ENCODE measurements at places on chromosomes 5 and 9. TPM values are rescaled to one million over a fixed set of nuclear protein-coding genes. Genes with fewer than 3 reads are reported as not detected.

DNA sequence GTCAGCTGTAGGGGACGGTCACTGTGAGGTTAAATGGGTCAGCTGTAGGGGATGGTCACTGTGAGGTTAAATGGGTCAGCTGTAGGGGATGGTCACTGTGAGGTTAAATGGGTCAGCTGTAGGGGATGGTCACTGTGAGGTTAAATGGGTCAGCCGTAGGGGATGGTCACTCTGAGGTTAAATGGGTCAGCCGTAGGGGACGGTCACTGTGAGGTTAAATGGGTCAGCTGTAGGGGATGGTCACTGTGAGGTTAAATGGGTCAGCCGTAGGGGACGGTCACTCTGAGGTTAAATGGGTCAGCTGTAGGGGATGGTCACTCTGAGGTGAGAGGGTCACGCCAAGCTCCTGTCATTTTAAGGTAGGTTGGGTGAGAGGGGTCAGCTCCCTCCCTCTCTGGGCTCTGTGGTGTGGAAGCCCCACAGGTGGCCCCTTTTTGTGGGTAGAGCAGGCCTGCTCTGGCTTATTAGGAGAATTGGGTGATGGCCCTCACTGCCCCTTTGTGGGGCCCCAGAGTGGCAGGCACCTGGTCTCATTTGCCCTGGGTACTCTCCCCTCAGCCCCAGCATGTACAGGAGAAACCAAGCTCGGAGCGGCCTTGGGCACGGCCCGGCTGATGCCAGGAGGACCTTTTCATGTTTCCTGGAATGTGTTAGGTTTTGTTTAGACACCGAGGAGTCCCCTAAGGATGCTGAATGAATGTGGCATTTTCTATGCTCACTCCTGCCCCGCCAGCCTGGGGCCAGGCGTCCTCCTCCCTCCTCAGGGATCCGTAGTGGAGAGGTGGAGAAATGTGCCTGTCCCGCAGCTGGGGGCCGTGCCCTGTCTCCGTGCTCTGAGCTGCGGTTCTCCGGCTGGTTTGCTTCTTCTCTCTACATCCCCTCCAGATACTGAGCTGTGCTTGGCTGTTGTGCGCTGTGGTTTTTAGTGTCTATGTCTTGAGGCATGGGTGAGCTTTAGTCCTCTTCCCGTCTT is 31.4 kb downstream of the AHRR start:
- no peak for ATAC-seq

- ATAC-seq, result peak; percentile 58
Observed at GRCh38 chr9:127194881-127195713, 69.5 kb upstream of the GARNL3 start.

- ATAC-seq, result peak; percentile 40
Observed at GRCh38 chr9:128136816-128137793, 9.6 kb upstream of the PTGES2 start.

The CMYA5 gene
- total RNA-seq, result 0.36 TPM

DNA sequence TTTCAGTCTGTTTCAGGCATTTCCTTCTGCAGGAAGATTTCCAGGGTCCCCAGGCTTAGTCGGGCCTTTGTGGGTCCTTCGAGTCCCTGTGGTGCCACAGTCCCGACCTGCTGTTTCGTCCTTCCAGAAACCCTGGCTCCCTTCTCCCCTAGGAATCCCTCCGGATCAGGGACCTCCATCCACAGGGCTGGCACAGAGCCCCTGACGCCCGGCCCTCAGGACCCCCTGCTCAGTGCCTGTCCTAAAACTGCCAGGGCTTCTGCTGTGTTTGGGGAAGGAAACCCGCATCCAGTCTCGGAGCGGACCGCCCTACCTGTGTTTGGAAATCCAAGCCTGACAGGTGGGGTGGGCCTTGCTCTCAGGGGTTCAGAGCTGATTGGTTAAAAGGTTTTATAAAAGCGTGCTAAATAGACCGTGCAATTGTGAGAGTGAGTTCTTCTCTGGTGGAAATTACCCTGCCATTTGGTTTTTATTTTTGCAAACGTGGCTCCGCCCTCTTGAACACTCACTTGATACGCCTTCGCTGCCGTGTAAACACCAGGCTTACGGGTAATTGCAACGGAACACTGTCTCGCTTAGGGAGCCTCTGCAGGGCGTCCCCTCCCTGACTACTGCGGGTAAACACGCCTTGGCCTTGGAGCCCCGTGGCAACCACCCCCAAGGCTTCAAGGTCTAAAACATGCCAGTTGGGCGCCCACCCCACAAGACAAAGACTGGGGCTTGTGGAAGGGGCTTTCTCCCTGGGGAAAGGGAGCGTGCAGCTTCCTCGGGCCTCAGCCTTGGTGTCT is 121.2 kb downstream of the PHF2 start:
- no peak for ATAC-seq

The PCDHGA4 gene
- 0.48 TPM for total RNA-seq

The F2RL2 gene
- total RNA-seq, result 0.20 TPM

- ATAC-seq, result no peak
Observed at GRCh38 chr5:33531824-33532223, 91.1 kb downstream of the TARS1 start.

The TMC1 gene
- total RNA-seq, result 3.3 TPM

GRCh38 chr5:90056911-90057705 is 352.4 kb downstream of the CETN3 start:
- no peak for ATAC-seq

The PRR16 gene
- 0.44 TPM for total RNA-seq

The SPINK13 gene
- not detected for total RNA-seq

DNA sequence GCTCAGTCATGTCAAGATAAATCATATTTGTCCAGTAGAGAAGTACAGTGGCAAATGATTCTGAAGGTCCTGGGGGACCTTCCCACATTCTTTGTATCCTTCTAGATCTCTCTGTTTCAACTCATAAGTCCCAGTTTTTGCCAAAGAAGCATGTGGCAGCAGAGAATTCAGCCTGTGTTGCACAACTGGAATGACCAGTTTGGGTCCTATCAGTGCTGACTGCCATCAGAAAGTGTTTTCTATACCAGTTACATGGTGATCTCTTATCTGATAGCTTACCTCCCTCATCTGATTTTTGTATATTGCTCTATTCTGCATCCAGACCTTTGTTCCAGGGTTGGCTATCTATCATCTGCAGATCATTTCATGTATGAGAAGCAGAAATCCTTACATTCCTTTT is 21.7 kb downstream of the GM2A start:
- ATAC-seq, result peak; percentile 53

The PCDHGA12 gene
- total RNA-seq, result 1.5 TPM
